ENCODE measurements at places on chromosomes 12 and 14.

- no peak for DNase-seq
Observed at GRCh38 chr14:56885825-56886224, 75.5 kb upstream of the OTX2 start.

- no peak for DNase-seq
Observed at GRCh38 chr14:72553161-72553560, 340.7 kb downstream of the DPF3 start.

DNA sequence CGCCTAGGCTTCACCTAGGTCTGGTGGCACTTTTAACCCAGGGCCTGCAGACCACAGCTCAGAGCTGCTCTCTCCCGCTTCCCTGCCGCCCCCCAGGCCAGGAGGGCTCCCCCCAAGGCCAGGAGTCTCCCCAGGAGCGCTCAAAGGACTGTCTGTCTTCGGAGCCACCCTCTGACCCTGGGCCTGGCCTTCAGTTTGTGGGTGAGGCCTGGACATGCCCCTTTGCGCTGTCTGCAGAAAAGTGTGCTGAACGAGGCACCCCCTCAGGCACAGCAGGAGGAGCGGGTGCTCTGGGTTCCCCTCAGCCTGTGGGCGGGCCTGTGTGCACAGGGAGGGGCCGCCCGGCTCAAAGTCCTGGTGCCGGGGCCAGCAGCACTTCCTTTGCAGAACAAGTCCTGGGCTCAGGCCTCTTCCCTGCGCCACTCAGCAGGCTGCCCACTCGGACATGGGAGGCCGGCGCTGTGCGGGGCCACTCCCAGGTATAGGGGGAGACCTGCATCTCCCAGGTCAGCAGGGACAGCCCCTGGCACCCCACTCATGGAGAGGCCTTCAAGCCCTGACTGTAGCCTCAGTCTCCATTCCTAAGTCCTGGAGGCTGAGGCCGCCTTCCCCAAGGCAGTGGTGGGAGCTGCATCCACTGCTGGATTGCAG, 14.3 kb downstream of the DEGS2 start:
- DNase-seq = no peak

DNA sequence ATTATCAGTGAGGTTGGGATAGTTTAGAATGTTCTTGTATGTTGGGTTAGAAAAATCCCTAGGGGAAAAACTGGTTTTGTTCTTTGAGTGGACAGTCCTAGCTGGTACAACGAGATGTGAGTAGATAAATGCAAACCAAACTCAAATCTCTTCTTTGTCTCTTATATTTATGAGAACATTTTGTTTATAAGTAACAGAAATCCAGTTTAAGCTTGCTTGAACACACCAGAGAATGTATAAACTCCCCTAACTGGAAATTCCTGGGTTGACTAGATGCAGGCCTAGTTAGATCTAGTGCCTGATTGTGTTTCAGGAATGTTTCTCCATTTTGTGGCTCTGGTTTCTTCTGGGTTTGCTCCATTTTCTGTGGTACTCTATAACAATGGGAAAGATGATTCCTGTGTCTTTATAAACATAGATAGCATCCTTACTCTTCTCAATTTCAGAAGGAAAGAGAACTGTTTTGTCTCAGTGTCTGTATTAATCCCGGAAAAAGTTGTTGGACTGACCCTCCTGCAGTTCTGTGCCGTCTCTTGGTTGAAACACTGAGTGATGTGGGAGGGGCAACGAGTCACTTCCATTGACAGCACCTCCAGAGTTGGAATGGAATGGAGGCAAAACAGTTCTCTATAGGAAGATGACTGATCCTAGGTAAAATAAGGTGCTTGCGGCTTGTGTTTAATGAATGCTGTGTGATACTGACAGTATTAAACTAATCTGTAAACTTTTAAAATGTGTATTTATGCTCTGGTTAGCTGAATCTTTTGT, 244.8 kb downstream of the TMTC2 start:
- DNase-seq = no peak

DNA sequence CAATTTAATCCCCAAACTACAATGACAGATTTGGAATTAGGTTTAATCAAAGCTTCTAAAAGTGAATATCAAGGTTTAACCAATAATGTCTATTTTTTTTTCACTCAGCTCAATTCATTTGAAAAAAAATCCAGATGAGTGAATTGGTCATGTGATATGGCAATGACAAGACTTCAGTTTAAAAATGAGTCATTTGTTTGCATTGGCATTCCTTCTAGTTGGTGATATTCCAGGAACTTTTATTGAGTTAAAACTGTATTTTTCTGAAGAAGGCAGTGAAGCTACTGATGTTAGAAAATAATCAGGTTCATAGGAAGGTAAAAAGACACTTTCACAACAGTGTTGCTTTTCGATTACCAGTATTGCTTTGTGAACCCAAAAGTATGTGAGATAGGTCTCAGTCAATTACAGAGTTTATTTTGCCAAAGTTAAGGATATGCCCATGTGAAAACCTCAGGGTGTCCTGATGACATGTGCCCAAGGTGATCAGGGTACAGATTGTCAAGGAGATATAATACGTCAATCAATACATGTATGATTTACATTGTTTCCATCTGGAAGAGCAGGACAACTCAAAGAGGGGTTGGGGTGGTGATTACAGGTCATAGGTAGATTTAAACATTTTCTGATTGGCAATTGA, 1214.9 kb downstream of the GALC start:
- DNase-seq = no peak

All from activated CD8-positive, alpha-beta memory T cell treated with anti-CD3 and anti-CD28 coated beads for 4 hours (primary cell).